ENCODE measurements at places on chromosomes 13 and 19.

DNA sequence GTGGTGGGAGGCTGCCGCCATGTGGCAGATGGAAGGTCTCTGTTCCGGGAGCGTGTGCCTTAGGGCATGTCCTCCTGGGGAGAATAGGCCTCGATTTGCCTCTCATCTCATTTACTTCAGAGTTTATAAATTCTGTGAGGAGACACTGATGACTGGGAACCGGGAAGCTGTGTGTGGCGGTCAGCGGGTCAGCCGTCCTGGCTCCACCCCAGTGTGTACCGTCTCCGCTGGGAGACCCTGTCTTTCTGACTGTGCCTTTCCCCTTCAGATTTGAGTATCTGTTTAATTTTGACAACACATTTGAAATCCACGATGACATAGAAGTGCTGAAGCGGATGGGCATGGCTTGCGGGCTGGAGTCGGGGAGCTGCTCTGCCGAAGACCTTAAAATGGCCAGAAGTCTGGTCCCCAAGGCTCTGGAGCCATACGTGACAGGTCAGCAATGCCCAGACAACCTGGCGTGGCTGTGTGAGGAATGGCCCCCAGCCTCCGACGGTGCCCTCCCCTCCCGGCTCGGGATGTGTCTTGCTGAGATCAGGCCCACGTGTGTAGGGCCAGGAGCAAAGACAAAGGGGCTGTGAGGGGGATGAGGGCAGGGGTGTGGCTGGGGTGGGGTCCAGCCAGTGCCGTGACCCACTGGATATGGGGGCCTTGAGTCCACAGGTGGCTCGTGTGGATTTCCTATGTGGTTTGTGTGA, 21.6 kb downstream of the ATP4B start:
- DNase-seq = no peak

GRCh38 chr13:40190641-40191100, 475.8 kb downstream of the FOXO1 start:
- DNase-seq = no peak

DNA sequence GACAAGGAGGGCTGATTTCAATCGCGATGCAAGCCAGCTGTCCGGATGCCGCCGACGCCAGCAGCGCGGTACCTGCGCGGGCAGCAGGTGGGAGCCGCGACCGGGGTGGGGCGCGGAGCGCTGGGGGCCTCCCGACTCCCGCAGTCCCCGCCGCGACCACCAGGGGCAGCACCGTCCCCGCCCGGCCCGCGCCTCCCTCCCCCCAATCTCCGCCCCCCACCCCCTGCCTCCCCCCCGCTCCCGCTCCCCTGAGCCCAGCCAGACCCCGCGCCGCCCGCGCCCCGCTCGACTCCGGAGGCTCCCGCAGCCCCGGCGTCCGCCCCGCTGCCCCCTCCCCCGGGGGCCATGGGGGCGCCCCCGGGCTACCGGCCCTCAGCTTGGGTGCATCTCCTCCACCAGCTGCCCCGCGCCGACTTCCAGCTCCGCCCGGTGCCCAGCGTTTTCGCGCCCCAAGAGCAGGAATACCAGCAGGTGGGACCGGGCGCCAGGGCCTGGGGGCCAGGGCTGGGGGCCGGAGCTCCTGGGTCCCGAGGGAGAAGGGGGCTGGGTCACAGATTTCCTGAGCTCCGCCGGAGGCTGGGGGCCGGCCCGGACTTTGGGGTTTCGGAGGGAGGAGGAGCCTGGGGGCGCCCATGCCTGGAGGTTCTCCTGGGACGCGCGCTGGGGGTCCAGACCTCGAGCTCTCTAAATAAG, at the start of gene TTYH1:
Gene TTYH1, plus strand, starts transcription at position 257 of the 693 bp plus-strand sequence. Its CDS starts 89 bp downstream, at position 346.
- DNase-seq = peak; percentile 25

GRCh38 chr19:48836089-48837017, at the start of gene HSD17B14:
Gene HSD17B14 (minus strand): TSS chr19:48836491. CDS start chr19:48836411, 80 bp downstream.
- no peak for DNase-seq

Measured in D721Med (cell line).